HepG2 (cell line): ENCODE measurements at places on chromosomes 6 and 20. TPM values are rescaled to one million over a fixed set of nuclear protein-coding genes. Genes with fewer than 3 reads are reported as not detected.

DNA sequence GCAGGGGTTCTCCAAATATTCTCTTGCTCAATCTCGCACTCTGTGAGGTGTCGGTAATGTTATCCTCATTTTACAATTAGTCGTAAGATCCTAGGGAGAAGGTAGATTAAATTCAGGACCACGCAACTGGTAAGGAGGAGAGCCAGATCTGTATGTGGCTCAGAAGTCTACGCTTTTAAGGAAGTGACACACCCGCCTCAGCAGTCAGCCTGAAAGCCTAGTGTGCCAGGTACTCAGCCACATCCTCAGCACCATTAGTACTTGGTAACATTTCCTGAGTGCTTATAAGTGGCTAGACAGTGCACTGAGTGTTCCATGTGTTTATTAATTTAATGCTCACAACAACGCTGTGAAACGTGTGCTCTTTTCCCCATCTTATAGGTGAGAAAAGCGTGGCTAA lies 63.7 kb downstream of the DHX35 start:
- DNase-seq, result no peak

Gene GNRH2
- not detected in 2 replicates for total RNA-seq

DNA sequence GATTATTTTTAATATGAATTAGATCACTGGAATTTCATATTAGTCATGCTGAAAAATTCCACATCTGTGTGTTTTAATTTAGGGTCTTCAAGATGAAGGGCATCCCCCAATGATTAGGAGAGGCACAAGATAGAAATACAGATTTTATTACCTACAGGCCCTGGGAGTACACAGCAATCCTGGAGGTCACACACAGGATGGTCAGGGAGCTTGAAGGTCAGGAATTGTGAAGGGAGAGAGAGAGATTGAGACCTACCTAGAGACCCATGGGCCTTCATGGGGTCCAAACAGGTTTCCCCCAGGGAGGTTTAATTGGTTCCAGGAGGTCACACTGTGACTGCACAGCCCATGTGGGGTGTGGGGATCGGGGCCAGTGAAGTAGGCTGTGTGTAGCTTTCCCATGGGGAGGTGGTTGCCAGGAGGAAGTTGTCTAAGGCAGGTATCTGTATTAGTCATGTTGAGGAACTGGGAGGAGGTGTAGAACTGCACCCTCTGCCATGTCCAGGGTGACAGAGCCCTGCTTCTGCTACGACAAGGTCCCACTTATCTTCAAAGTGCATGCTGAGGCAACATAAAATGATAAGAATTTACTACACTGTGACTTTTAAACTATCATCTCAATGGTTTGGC lies 18.3 kb downstream of the SNX9 start:
- DNase-seq, result no peak

GRCh38 chr20:38050686-38051085 lies 17.1 kb downstream of the RPRD1B start:
- DNase-seq, result no peak

- no peak for DNase-seq
Measured at GRCh38 chr20:52096117-52096516, 95.5 kb downstream of the ZFP64 start.

DNA sequence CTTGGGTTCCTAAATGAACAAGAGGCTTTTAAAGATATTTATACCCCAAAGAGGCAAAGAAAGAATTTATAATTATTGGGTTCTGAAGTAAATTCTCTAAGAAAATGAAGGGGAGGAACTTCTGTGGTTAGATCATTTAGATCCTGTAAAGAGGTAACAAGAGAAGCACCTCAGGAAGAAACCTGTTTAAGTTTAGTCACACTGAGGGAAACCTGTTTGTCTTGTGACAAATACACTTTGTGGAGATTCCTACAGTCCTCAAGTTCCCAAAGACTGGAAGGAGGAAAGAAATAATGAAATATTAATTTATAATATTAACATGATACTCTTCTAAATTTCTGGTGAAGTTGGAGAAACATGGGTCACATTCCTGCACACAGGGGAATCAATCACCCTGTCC lies 647.5 kb downstream of the EYS start:
- DNase-seq, result no peak

GRCh38 chr6:22366214-22366613 lies 69.4 kb upstream of the PRL start:
- DNase-seq, result no peak

- no peak for DNase-seq
Measured at GRCh38 chr20:5718896-5719595, 31.2 kb upstream of the SHLD1 start.
